ENCODE measurements at places on chromosomes 11 and 22.

DNA sequence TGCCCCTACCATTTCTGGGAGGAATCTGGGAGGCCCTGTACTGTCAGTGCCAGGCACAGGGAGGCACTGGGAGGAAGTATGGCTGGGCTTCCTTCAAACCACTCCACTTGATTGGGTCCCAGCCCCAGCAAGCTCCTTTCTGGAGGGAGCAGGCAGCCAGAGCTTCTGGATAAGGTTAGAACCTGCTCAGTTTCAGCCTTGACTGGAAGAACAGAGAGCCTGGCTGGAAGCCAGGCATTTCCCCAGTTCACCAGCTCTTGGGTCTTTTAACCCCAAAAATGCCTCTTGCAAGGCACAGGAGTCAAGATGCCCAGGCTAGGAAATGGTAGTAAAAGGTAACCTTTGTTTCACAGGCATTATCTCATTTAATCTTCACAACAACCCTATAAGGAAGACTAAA lies 9.0 kb upstream of the KCTD14 start:
- no peak for DNase-seq

GRCh38 chr11:129593098-129593497 lies 217.4 kb downstream of the BARX2 start:
- peak; percentile 30 for DNase-seq

GRCh38 chr11:118198370-118198769 lies 21.9 kb upstream of the SCN2B start:
- peak; percentile 69 for DNase-seq

GRCh38 chr11:15471895-15472799 lies 357.4 kb downstream of the INSC start:
- DNase-seq, result no peak

DNA sequence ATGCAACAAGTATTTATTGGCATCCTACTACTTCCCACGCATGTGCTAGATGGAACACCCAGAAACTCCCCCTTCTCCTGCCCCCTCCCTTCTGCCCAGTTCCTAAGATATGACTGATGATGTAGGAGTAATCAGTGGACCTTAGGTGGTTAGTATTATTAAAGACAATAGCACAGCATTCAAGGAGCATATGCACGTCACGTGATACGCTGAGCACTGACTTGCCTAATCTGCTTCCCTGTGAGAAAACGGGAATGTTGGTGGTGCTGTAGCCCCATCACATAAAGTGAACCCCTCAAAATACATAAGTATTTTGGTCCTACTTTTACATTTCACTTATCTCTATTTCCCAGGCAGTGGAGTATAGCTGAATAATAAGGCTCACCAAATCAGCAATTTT lies 12.4 kb downstream of the DRD2 start:
- DNase-seq, result no peak

DNA sequence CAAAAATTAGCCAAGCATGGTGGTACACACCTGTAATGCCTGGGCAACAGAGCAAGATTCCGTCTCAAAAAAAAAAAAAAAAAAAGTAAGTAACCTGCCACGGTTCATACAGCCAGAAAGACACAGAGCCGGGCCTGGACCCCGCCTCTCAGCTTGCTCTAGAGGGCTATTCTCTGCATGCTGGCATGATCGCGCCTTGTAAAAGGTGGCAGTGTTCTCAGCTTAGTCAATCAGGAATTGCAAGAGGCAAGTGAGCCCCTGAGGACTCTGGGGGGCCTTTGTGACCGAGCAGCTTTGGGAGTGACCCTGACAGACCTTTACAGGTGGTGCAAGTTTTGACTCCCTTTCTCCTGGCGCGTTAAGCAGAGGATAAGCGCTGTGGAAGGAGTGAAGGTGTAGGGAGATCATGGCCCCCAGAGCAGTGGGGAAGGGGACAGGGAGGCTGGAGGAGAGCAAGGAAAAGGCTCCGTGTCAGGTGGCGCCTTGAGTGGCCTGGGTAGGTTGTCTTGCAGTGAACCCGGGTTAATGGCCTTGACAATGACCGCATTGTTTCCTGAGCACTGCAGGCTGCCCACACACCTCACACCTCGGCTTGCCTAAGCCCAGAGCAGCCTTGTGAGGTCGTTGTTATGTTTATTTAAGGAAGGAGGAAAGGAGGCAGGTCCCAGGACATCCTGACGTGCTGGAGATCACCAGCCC lies 48.9 kb downstream of the CDPF1 start:
- DNase-seq, result no peak

- DNase-seq, result no peak
These were observed 969 bp downstream of the CCDC117 start for GRCh38 chr22:28773461-28773867.

- DNase-seq, result no peak
These were observed 9.5 kb upstream of the UPB1 start for GRCh38 chr22:24485608-24486007.

- DNase-seq, result no peak
These were observed 230.7 kb upstream of the CHORDC1 start for GRCh38 chr11:90453525-90453924.

DNA sequence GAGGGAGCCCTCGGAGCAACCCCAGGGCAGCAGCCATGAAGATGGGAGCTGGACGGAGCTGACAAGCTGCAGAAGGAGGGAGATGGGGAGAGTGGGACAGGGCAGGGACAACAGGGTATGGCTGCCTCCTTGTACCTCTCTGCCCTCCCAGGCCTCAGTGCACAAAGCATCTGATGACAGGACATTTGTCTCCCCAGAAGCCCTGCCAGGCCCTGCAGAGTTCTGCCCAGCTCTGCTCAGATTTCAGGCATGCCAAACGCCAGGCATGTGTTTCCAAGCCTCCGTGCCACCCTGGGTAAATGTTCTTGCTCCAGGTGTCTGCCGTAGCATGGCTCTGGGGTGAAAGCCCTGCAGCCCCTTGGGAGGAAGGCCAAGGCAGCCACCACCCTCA lies 1.1 kb upstream of the IFITM10 start:
- no peak for DNase-seq

- DNase-seq, result no peak
These were observed at the start of gene C1QTNF5 for GRCh38 chr11:119340335-119341221. C1QTNF5 (minus strand) TSS chr11:119340883; CDS start chr11:119340397, 486 bp downstream.

DNA sequence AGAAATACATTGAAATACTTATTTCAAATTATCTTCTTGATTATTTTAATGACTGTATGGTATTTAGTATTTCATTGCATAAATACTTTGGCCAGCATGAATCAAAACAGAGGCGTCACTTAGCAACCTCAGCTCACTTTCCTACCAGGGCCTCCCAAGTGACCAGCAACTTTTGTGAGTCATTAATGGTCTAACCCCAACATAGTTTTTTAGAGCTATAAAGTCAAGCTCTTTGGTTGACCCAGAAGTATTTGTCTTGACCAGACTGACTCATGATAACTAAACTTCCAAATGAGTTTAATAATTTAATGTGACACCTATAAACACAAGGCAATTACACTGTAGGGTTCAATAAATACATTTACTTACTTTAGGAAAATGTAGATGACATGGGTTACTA lies 27.9 kb upstream of the RBMXL2 start:
- DNase-seq, result no peak

- no peak for DNase-seq
These were observed 56.8 kb downstream of the IGLL5 start for GRCh38 chr22:22944268-22944985.

- no peak for DNase-seq
These were observed 70.2 kb downstream of the RTL6 start for GRCh38 chr22:44427611-44428470.

DNA sequence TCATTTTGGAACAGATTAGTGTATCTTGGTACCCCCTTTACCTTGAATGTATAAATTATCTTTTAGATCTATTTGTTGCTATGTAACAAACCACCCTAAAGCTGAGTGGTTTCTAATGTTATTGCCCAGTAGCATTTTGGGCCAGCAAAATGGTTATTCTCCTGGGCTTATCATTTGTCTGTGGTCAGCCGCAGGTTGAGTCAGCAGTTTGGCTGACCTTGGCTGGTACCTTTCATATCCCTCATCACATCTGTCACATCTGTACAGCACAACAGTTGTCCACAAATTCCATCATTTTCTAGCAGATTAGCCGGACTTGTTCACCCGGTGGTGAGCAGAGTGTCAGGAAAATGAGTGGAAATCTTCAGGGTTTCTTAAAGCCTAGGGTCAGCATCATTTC lies 588.5 kb upstream of the ARHGAP42 start:
- no peak for DNase-seq

- DNase-seq, result no peak
These were observed 2.9 kb upstream of the NNMT start for GRCh38 chr11:114293201-114293711.

GRCh38 chr22:18033204-18033998 lies 9.0 kb upstream of the MICAL3 start:
- DNase-seq, result no peak

GRCh38 chr11:10309163-10310093 lies 4.6 kb downstream of the ADM start:
- peak; percentile 2 for DNase-seq

DNA sequence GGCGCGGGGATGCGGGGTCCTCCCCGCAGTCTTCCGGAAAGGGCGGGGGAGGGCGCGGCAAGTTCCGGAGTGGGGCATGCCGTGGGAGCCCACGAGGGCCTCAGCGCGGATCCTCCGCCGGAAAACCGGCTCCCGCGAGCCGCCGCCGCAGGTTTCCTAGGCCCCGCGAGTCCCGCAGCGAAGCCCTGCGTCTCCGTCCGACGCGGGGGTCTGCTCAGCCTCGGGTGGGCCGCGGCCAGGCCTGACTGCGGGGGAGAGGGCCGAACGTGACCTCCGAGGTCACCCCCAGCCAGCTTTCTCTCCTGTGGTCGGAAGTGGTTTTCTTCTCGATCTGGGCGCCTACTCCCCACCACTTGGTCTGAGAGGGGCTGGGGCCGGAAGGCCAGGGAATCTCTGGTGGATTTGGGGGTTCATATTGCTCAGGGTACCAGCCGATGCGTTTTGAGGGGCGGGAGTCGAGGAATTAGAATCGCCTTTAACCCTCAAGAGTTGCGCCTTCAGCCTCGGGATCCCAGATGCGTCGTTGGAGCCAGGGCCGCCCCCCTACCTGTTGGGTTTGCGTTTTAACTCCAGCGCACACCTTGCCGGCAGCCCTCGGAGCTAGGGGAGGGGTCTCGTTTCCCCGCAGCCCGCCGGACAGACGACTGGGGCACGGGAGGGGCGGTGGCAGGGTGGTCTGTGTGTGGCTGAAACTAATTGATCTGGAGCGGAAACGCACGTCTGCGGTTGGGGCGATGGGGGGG lies 3.6 kb upstream of the CCND1 start:
- DNase-seq, result no peak

DNA sequence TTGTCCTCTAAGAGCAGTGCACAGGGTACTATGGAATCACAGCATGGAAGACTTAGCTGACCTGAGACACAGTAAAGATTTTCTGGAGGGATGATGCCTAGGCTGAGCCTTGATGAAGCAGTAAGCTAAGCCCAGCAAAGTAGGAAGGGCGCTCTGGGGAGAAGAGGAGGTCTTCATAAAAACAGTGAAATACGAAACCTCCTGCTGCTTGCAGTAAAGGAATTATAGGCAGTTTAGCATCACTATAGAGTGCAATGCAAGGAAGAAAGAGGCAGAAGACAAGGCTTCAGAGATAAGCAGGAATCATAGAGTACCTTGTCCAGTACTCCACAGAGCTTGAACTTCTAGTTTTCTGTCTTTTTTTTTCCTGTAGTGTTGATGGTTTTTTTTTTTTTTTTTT lies 555.7 kb upstream of the CADM1 start:
- DNase-seq, result no peak

GRCh38 chr11:129418039-129418438 lies 42.4 kb downstream of the BARX2 start:
- no peak for DNase-seq

DNA sequence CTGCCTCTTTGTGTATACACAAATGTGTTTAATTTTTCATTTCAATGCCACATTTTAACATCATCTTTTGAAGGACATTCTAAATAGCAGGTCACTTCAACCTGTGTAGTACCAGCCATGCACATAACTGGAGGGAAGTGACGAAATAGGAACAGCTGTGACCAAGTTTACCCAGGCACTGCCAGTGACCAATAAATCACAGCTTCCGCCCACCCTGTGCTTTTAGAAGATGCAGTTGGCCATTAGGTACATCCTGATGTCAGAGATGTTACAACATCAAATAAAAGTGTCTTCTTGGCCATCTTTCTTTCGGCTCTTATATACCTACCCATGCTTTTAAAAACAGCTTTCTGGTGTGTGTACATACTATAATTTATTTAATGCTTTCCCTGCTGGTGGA lies 7.8 kb downstream of the LDLRAD3 start:
- peak; percentile 45 for DNase-seq

- DNase-seq, result no peak
These were observed 6.6 kb downstream of the EEF1G start for GRCh38 chr11:62567018-62567633.

- DNase-seq, result no peak
These were observed 80.1 kb downstream of the LDLRAD3 start for GRCh38 chr11:36023922-36024321.

- DNase-seq, result no peak
These were observed 3.2 kb upstream of the BDNF start for GRCh38 chr11:27703481-27703880.

GRCh38 chr11:94504689-94505293 lies 7.5 kb upstream of the C11orf97 start:
- peak; percentile 39 for DNase-seq
